Activated CD8-positive, alpha-beta memory T cell treated with anti-CD3 and anti-CD28 coated beads for 1 hour (primary cell): ENCODE measurements at places on chromosomes 2 and 18.

DNA sequence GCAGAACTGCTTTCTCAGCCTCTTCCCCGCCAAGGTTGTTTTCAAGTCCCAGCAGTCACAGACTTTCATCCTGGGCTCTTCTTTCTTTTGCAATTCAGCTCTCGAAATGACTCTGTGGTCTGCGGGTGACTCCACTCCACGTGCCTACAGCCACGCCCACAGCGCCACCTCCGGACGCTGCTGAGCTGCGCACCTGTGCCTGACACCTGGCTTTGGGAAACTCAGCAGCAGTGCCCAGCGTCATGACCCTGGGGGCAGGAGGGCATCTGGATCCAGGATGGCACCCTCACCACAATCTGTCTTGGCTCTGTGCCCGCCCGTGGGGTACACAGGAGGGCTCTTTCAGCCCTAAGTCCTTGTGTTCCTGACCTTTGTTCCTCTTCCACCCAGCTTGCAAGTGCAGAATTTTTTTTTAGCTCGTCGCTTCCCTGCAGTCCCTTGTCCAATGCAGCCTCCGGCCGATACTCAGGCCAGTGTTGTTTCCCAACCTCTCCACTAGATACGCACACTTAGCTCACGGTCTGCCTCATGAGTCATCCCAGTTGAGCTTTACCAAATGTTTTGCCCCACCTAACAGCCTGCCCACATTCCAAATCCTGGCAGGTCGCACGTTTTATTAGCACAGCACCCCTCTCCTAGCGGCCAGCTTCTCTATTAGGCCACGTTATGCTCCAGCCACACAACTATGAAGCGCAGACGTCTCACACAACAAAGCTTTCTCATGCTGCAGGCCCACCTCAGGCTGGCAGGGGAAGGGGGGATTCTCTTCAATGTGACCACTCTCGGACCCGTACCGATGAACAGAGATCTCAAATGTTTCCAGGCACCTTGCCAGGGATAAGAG is 6.5 kb upstream of the CAPN10 start:
- peak; percentile 51 for DNase-seq

GRCh38 chr2:166458674-166459073 is 35.4 kb downstream of the SCN7A start:
- DNase-seq: no peak

GRCh38 chr2:24214880-24215279 is 40.0 kb downstream of the FAM228A start:
- DNase-seq: no peak

GRCh38 chr2:138712212-138712979 is 67.8 kb downstream of the NXPH2 start:
- DNase-seq: no peak

- no peak for DNase-seq
Observed at GRCh38 chr18:49172246-49172645, 221.5 kb upstream of the SMAD7 start.

DNA sequence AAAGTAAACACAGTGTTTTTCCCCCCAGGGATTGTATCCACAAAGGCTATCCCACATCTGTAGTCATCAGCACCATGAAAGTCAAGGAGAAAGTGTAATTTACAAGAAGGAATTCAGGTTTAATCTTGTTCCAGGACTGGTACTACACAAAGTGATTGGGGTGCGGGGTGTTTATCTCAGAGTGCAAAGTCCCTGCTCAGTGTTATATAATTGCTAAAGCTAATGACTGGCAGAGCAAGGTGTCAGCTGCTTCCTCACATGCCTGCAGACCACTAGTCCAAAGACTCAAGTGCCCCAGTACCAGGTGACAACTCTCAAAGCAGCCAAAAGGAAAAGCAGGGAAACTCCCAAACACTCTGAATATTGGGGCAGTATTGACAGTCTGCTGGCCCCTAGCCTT is 40.4 kb upstream of the PDCL3 start:
- no peak for DNase-seq

GRCh38 chr2:42566837-42567321 is 1.6 kb upstream of the MTA3 start:
- no peak for DNase-seq

GRCh38 chr2:195659114-195659513 is 2.1 kb downstream of the SLC39A10 start:
- no peak for DNase-seq

DNA sequence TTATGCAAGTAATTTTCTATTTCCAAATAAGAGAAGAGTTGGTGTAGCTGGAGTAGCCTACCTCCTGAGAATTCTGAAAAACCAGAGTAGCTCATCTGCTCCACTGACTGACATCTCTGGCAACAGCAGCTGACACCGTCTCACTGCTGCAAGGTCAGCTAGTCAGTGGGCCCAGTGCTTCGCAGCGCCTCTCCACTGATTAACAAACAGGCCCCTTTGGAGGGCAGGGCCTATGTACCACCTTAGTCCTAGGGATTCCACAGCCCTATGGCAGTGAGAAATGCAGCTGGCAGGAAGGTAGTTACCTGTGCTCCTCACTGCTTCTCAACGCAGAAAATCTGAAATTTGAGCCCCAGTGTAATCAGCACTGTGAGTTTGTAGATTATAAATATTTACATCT is 97.5 kb downstream of the DLGAP1 start:
- no peak for DNase-seq

- no peak for DNase-seq
Observed at GRCh38 chr2:47264143-47264542, 109.0 kb upstream of the STPG4 start.

- no peak for DNase-seq
Observed at GRCh38 chr2:88006912-88007439, 9.4 kb downstream of the RNU2-63P start.

DNA sequence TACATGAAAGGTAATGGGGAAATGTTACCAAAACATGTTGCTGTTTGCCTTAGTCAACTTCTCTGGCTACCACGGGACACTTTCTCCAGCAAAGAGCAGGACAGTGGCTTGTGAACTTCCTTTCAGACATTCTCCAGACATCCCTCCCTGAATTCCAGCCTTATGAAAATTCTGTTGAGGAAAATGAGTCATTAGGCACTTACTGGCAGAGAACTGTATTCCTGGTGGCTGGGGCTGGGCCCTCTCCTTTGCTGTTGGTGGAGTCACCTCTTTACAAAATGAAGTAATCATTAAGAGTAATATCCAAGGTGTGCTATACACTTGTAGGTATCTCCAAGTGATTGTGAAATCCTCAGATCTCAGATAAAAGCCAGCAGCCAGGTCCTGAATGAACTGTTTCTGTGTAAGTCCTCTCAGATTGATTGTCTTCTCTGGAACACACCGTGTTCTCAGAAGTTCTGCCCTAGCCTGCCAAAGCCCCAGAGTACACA is 1.3 kb upstream of the FAP start:
- DNase-seq: no peak

GRCh38 chr2:166494140-166494624 is at the start of gene SCN7A:
SCN7A (minus strand) TSS chr2:166494249; CDS start chr2:166477696, 16,553 bp downstream.
- no peak for DNase-seq

DNA sequence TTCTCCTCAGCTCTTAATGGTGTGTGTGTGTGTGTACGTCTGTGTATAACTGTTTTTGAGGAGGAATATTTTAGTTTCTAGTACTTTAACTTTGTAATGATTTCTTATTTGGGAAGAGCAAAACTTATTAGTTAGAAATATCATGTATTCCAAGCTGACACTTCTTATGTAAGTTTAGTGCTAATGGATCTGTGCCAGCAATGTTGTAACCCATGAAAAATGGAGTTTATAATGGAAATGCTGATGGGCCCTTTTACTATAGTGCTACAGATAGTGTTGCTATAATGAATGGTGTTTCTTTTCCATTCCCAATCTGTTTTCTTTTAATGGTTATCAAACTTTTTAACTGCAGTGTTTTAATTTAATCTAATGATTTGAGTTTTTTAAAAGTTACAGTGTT is 49.8 kb upstream of the OTX1 start:
- no peak for DNase-seq

GRCh38 chr18:22175346-22175745 is 6.0 kb downstream of the GATA6 start:
- DNase-seq: no peak

DNA sequence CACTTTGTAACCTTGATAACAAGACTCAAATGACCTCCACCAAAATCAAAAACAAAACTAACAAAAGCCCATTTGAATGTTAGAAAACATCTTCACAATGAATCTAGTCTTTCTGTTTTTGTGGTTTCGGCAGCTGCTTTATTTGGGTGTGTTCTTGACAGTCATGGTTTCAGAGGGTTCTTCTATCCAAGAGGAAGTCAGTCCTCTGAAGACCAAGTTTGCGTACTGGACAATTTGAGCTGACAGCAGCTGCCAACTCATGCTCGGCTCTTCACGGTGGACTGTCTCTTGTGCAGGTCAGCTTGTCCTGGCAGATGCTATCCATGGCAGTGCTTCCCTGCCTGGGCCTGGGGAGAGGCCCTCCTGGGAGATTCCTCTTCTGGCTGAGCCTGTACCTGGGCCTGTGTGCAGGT is 91.0 kb downstream of the TMEM17 start:
- DNase-seq: no peak

GRCh38 chr2:131004446-131005209 is 88.6 kb downstream of the FAM168B start:
- no peak for DNase-seq

DNA sequence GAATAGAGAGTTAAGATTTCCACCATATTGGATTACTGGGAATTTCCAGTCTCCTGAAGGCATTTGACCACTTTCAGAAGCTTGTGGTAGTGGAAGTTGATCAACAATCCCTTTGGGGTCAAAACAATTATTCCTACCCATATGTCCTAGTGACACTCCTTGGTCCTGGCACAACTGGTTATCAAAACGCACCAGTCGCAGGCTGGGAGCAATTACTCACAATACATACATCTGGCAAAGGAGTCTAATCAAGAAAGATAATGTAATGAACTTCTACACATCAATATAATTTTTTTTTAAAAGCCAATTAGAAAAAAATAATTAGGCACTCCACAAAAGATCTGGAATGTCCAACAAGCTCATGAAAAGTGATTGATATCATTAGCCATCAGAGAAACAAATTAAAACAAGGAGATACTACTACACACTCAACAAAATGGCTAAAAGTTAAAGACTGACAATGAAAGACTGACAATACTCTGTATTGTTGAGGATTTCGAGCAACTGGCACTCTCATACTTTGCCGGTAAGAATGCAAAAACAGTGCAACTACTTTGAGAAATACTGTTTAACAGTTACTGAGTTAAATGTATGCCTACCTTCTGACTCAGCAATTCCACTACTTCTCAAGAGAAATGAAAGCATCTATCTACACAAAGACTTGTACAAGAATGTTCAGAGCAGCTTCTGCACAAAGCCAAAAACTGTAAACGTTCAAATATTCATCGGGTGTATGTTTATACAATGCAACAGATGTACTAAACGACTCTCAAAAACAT is 2.0 kb downstream of the INO80C start:
- DNase-seq: no peak

DNA sequence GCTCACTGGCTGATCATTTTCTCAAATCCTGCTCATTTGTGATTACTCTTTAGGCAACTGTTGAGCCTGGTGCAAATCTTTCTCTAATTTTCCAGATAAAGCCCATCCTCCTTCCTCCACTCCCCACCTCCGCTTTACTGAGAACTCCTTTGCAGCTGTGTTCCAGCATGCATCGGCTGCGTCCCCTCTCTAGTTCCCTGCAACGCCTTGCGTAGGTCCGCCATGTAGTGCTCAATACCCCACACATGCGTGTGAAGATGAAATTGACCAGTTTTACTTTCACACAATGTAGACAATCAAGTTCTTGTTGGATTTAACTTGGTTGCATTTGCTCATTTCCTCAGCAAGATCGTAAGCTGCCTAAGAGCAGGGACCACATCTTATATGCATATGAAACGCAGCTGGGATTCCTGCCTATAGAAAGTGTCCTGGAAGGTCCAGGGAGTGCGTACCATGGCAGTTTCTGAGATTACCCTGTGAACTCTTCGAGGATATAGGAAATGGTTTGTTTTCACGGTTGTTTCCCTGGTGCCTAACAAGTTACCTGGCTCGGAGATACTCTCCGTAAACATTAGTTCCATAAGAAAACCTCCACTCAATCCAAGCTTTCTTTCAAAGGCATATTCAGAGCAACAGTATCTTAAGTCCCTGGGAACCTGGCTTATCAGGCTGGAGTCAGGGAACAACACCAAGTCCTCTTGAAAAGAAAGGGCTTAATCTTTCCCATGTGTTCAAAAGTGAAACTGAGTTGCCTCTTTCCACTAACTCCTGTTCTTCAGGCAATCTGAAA is 766.4 kb upstream of the ID2 start:
- DNase-seq: no peak

DNA sequence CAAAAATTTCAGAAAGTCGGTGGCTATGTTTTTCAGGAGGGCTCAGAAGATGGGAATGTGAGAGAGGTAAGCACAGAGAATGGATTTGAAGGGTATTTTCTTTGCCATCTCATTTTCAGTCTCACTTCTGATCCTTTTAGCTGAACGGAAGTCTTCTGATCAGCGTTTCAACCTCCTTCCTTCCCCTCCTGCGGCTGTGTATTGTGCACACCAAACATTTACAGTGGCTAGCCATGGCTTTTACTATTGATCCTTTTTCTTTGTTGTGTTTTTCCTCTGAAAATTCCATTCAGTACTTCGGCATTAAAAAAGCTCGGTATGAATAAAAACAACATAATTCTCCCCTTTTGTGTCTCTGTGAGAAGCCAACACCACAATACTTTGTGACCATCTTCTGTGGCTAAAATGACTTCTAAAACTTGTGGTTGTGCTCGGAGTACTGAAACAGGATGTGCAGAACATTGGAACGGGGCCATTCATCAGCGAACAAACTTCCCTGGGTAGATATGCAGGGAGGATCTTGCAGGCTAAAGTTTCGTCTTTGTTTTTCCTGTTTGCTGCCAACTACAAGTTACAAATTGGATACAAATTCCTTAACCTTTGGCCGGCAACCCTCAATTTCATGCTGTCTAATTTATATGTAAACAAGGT is 260.8 kb upstream of the FAM98A start:
- DNase-seq: no peak

DNA sequence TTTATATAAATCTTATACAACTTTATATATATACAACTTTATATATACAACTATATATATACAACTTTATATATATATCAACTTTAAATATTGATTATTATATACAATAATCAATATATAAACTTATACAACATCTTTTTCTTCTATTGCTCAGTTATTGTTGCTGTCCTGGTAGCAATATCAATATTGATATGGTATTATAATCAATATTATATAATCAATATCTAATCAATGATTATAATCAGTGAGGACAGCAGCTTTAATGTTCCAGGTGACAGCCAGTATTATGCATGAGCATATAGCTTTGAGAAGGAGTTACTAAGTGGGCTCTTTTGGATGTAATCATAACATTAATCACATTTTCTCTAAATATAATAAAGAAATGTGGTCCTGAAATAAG is 242.3 kb upstream of the SOX11 start:
- DNase-seq: no peak

GRCh38 chr2:136069773-136070172 is 48.2 kb downstream of the CXCR4 start:
- DNase-seq: no peak

- no peak for DNase-seq
Observed at GRCh38 chr2:97067279-97068004, 27.2 kb downstream of the FAHD2B start.

- no peak for DNase-seq
Observed at GRCh38 chr2:199261936-199262335, 195.8 kb downstream of the SATB2 start.

GRCh38 chr2:240966457-240966905 is 31.9 kb upstream of the SNED1 start:
- no peak for DNase-seq

GRCh38 chr2:177797808-177798207 is 274.8 kb downstream of the PDE11A start:
- no peak for DNase-seq

GRCh38 chr18:79881695-79882094 is 69.8 kb downstream of the SLC66A2 start:
- DNase-seq: no peak
